ENCODE measurements at places on chromosomes 7 and 10.

DNA sequence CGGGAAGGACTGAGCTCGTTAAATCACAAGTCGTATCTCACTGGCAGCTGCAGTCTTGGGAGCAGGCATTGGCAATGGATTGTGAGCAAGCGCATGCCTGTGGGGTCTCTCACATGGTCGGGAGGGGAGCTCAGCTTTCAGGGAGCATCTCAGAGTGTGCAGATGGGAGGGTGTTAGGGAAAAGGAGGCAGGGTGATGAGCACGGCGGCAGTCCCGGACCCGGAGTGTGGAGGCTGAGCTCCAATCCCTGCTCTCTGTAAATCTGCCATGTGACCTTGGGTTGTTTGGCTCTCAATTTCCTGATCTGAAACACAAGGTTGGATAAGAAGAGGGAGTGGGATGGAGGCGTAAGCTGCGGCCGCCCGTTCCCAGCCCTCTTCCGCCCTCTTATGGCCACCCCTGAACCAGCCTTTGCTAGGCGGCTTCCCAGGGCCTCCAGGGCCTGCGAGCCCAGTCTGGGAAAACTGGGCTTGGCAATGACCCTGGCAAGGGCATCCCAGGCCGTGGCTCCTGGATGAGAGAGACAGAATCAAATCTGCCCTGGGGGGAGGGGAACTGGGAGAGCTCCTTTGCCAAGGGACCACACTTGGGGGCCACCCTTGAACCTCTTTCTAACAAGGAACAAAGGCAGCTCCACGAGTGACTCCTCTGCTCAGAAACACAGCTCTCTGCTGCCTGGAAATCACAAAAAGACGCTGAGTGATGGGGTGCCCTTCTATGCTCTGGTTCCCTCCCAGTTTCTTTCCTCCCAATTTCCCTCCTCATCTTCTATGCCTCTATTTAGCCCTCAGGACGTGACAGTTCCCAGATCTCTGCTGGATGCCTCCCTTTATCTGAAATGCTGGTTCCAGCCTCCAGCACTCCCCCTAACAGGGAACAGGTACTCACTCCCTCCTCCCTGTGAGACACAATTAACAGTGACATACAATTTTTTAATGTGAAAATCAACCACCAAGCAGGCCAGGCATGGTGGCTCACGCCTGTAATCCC is 41.7 kb upstream of the LOXL4 start:
- peak; percentile 84 for DNase-seq

DNA sequence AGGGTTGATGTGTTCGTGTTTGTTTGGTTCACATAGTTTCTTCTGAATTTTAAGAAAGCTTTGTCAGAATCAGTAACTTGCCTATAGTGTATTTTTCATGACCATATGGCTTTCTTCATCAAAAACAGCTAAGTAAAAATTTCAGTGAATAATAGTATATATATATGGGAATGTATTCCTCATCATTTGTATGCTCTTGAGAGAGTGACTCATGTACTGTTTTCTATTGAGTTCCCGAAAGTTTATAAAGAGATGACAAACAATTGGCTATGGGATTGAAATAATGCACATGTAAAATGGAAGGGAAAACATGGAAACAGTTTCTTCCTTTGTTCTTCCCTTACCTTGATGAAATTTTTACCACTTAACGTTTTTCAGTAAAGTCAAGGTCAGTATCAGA is 56.4 kb downstream of the KAT6B start:
- DNase-seq, result no peak

- DNase-seq, result no peak
These were observed 108.1 kb downstream of the CCDC71L start for GRCh38 chr7:106552645-106553445.

DNA sequence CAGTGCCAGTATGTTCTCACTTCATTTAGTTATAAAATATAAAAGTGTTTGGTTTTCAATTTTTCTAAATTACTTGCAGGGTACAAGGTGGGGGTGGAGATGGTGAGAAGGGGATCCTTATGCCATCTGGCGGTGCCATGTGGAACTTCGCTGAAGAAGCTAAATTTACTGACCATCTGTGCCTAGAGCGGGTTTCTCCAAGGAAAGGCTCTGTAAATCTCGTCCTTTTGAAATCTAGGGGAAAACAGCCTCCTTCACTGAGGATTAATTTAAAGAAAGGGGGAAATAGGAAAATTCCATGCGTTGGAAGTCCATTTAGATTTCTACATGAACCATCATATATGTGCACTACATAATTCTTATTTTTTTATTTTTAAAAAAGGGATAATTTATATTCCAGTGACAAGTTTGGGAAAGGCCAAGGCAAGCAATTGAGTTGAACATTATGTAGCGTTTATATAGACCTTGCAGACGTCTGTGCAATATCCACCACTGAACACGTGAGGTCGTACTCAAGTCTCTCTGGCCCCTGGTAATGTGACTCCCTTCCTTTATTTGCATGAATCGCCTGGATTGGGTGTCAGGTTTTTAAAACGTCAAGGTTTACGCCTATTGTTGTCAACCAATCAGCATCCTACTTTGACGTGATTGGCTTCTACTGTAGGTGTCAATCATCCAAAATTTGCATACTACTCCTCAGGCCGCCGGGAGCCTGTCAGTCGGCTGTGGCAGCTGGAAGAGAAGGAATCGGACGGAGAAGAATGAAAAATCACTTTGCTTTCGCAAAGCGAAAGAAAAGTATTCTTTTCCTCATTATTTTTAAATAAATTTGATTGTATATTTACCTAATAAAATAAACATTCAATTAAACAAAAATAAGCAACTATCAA is 297.1 kb upstream of the NFE2L3 start:
- peak; percentile 90 for DNase-seq

DNA sequence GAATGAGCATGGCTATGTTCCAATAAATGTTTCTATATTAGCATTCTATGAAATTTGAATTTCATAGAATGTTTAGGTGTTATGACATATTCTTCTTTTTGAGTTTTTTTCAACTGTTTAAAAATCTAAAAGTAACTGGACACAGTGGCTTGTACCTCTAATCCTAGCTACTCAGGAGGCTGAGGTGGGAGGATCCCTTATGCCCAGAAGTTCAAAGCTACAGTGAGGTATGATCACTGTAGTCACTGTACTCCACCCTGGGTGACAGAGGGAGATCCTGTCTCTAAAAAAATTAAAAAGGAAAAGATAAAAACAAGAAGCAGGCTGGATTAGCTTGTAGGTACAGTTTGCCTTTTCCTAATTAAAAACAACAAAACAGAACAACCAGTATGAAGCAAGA is 95.1 kb downstream of the NRBF2 start:
- no peak for DNase-seq

DNA sequence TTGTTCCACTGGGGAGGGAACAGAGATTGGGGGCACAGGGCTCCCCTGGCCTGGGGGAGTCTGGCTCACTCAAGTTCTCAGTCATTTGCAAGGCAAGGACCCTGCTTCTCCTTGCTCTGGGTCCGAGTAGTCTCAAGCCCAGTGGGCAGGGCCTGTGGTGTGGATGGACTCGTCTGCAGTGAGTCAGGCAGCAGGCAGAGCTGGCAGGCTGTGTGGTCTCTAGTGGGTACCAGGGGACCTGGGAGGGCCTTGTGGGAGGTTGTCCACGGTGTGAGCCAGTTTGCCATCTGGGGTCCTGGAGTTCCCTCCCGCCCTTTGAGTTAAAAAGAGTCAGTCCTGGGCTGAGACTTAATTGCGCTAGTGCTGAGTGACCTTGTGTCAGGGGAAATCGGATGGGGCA is 8.8 kb upstream of the SH2D4B start:
- DNase-seq, result no peak

- no peak for DNase-seq
These were observed 15.1 kb downstream of the FZD8 start for GRCh38 chr10:35626971-35627507.

DNA sequence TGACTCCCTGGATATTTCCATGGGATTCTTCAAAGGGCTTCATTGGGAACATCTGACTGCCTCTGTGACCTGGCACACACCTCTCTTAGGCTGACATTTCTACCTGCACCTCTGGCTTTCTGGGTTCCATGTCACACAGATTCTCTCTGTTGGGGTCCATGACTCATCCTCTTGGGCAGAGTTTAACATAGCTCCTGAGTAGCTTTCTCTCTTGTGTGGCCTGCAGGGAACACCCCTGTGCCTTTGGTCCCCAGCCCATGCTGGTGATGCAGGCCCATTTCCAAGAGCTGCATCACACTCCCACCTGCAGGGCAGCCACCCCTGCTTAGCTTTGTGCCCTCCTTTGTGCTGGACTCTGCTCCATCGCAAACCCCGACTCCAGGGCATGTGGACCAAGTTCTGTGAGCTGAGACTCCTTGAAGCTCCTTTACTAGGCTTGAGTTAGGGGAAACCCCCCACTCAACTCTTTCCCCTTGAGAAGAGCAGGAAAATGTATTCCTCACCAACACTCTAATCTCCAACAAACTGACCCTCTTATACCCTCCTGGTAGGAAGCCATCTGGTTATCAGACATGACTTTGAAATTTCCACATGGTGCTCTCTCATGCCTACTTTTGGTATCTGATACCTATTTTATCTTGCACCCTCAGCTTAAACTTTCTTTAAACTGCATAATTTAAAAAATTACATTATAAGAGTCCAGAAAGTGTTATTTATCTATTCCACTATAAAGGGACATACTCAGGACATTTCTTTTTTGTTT is 93.3 kb downstream of the ZNF777 start:
- no peak for DNase-seq

- DNase-seq, result peak; percentile 28
These were observed 849 bp downstream of the LRRN3 start for GRCh38 chr7:111091593-111092358.

DNA sequence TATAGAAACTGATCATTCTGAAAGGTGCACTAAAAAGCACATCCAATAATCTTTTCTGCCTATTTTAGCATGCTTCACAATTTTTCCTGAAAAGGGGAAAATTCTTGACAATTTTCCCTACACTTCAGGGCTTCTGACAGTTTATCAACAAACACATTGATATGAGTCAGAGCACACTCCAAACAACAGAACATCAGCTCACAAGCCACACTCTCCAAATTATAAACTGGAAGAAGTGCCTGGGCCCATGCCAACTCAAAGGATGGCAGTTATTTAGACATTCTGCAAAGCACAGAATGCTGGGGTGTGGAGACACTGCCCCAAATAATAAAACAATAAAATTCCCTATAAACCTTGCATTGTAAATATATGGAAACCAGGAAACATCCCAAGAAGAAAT is 90.8 kb downstream of the ELAPOR2 start:
- no peak for DNase-seq
